HEK293T (cell line): ENCODE measurements at places on chromosomes 2 and 18.

- DNase-seq = no peak
These were observed 212.7 kb downstream of the ALPK2 start for GRCh38 chr18:58416014-58416703.

DNA sequence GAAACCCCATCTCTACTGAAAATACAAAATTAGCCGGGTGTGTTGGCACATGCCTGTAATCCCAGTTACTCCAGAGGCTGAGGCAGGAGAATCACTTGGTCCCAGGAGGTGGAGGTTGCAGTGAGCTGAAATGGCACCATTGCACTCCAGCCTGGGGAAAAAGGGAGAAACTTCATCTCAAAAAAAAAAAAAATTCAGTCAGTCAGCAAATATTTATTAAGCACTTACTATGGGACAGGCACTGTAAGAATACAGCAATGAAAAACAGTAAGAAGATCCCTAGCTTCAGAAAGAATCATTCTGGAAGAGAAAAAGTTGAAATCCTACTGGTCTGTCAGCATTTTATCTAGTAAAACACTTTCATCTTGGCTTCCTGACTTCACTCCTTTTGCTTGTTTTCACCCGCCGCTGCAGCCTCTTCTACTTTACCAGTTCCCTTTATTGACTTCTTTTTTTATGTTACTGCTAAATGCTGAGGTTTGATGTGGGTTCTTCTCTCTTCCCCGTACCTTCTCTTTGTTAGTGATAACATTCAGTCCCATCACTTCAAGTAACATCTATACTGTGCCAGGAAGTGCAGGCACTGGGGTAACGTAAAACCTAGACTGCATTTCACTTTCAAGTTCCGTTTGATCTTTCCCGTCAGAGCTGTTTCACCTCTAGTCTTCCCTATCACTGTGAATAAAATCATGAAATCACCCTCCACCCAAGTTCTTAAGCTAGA, 10.8 kb upstream of the TAF4B start:
- DNase-seq = no peak

- DNase-seq = no peak
These were observed 135.0 kb upstream of the TTC39C start for GRCh38 chr18:23879544-23879943.

- no peak for DNase-seq
These were observed 62.3 kb downstream of the PLEKHA3 start for GRCh38 chr2:178542569-178542968.

GRCh38 chr2:128715360-128715759, 396.7 kb upstream of the HS6ST1 start:
- DNase-seq = no peak

DNA sequence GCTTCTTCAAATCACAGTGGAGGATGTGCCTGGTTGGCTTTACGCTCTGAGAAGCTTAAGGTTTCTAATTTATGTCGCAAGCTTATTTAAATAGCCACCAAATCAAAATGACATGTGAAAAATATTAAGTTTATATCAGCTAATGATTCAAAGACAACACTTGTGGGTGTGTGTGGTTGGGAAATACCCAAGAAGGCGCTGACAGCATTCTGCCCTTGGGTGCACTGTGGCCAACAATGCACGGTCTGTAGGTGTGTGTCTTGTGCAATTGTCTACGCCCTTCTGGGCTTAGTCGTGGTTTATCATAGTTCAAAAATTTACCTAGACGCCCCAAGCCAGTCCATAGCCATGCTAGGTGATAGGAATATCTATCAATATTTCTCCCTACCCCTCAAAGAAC, 60.9 kb downstream of the KCTD1 start:
- no peak for DNase-seq
